ENCODE measurements at places on chromosomes 4 and X.

DNA sequence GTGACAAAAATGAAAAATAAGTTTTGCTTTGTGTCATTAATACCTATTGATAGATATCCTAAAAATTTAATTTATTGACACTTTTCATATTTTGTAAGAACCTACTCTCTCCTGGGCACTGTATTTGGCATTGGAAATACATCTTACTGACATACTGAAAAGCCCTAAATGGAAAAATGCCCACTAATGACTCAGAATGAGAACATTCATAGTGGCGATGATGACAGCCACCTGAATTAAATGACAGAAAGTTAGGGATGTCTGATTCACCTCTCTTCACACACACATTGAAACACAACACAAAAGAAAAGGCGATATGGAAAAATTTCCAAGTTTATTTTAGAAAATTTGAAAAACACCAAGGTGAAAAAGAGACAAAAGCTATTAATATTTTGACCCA lies 992.3 kb downstream of the STPG2 start:
- DNase-seq = no peak

- no peak for DNase-seq
These were observed 391.3 kb downstream of the PPP1R2C start for GRCh38 chrX:42386681-42387080.

GRCh38 chr4:118817178-118817930 lies 18.6 kb downstream of the SEC24D start:
- DNase-seq = no peak

- DNase-seq = no peak
These were observed 114.8 kb upstream of the MED14 start for GRCh38 chrX:40849906-40850823.

GRCh38 chr4:16104520-16104919 lies 20.7 kb upstream of the PROM1 start:
- no peak for DNase-seq

- DNase-seq = no peak
These were observed 19.9 kb downstream of the SORCS2 start for GRCh38 chr4:7212101-7212674.

DNA sequence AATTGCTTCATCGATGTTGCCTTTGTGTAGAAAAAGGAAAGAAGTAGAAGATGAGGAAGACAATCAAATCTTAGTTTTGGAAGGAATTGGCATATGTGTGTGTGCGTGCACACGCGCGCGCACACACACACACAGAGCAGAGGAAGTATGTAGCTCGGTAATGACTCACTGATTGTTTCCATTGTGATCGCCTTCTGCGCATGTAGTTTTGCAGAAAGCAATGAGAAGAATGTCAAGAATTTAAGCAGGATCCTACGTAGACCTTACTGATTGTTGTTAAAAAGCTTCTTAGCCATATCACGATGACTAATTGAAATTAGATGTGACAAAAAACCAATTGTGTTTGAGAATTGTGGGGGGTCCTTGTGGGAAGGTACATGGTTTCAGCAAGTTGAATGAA lies 12.8 kb upstream of the LIMCH1 start:
- no peak for DNase-seq

- DNase-seq = no peak
These were observed 178.5 kb downstream of the CBR4 start for GRCh38 chr4:168831585-168831918.

DNA sequence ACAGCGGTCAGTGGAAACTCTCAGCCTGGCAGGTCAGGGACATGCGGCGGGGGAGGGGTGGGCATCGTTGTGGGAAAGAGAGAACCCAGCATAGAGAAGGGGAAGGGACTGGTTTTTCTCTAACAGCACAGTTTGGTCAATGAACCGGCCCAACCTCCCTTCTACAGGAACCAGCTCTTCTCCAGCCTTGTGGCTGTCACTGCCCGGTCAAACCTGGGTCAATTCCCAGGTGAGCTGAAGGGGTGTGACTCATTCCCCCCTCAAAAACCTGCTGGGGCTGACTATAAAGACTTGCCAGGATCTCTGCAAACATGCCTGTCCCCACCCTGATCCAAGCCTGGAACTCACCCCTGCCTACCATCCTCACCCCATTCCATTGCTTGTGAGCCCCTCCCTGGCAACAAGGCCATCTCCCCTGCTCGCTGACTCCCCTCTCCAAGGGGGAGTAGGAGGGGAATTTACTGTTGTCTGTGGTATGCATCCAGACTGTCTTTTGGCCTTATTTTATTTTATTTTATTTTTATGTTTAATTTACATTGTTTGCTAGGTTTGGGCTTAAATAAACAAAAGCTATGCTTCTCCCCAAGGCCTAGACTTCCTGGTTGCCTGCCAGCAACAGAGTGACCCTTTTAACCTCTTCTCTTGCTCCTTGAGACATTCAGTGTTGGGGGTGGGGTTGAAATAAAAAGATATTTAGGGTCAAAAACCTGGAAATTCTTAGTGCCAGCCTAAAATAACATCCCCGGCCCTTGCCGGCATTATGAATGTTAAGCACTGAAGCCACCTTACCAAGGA lies 49.6 kb downstream of the TSC22D3 start:
- no peak for DNase-seq

GRCh38 chrX:8721536-8721935 lies 10.4 kb downstream of the ANOS1 start:
- DNase-seq = no peak

- no peak for DNase-seq
These were observed 14.2 kb downstream of the TAB3 start for GRCh38 chrX:30874851-30875250.

- no peak for DNase-seq
These were observed 152.7 kb upstream of the AADAT start for GRCh38 chr4:170242471-170242870.

GRCh38 chr4:77599378-77599777 lies 6.2 kb upstream of the CXCL13 start:
- DNase-seq = no peak

DNA sequence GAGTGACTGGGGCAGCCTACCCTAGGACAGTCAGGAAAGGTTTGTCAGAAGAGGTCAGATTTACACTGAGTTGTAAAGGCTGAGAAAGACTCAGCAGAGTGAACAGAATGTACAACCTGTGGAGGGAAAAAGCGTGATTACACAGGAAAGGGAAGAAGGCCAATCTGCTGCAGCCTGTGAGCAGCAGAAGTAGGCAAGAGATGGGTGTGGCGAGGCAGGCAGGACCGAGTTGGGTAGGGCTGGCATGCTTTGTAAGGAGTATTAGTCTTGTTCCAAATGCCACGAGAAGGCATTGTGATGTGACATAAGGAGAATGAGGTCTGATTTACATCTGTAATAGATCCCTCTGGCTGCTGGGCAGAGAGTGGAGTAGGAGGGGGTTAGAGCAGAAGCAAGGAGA lies 12.6 kb downstream of the SGMS2 start:
- DNase-seq = no peak

GRCh38 chr4:182805750-182806149 lies 111.4 kb downstream of the DCTD start:
- DNase-seq = no peak

DNA sequence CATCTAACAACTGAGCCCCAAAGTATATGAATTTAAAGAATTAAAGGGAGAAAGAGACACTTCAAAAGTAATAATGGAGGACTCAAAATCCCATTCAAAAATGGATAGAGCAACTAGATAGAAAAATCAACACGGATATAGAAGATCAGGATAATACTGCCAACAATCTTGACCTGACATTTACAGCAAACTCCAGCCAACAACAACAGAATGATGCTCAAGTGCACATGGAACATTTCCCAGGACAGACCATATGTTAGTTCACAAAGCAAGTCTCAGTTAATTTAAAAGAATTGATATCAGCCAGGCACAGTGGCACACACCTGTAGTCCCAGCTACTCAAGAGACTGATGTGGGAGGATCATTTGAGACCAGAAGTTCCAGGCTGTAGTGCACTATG lies 72.0 kb upstream of the SMARCAD1 start:
- DNase-seq = no peak

GRCh38 chrX:120311727-120312063 lies 434 bp upstream of the TMEM255A start:
- no peak for DNase-seq

DNA sequence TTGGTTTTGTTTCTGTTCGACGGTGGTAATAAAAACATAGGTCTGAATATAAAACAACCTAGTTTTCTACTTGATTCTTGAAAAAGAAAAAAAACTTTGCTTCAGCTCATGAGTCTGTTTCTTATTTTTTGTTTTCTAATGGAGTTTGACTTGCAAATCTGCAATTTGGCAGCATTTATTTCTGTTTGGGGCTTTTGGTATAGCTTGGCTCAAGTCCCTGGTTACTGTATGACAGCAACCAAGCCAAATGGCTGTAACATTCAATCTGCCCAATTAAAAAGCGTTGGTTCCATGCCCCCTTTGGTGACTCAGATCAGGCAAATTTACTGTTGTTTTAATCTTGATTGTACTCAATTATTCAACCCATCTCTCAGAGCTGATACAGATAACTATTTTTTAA lies 263.4 kb downstream of the GRIA3 start:
- DNase-seq = no peak
